Panc1 (cell line): ENCODE measurements at places on chromosomes 5 and 9.

DNA sequence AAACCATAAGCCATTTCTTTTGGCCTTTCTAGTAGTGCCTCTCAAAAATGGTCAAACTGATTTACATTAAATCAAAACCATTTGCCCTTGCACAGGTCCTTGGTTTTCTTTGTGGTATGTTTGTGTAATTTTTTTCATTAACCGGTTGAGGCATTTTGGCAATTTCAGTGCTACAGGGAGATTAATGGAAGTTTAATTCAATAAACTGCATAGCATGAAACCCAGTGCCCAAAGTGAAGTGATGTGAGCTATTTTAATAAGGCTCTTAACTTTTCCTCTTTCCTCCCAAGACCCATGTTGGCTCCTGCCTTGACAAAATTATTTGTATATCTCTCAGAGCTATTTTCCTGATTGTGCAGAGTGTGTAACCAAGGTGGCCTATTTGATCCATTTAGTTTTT lies 326.2 kb upstream of the SEMA6A start:
- no peak for DNase-seq

DNA sequence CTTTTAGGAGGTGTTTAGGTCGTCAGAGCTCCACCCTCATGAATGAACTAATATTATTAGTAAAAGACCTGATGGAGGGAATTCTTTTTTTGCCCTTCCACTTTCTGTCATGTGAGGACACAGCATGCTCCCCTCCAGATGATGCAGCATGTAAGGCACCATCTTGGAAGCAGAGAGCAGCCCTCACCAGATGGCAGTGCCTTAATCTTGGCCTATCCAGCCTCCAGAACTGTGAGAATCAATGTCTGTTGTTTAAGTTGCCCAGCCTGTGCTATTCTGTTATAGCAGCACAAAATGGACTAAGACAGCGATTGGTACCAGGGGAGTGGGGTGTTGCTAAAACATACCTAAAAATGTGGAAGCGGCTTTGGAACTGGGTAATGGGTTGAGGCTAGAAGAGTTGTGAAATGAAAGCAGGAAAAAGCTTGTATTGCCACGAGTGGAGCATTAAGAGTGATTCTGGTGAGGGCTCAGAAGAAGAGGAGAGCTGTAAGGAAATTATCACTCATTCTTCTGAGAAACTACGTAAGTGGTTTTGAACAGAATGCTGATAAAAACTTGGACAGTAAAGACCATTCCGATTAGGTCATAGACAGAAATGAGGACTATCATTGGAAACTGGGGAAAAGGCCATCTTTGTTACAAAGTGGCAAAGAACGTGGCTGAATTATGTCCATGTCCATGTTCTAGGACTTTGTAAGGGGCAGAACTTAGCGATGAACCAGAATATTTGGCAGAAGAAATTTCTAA lies 28.6 kb downstream of the PTPDC1 start:
- no peak for DNase-seq

GRCh38 chr9:114852050-114852594 lies 46.3 kb upstream of the TNFSF15 start:
- DNase-seq, result no peak

GRCh38 chr5:35004200-35004599 lies 43.5 kb downstream of the AGXT2 start:
- DNase-seq, result no peak

GRCh38 chr9:109251080-109251775 lies 69.6 kb downstream of the EPB41L4B start:
- peak; percentile 77 for DNase-seq

DNA sequence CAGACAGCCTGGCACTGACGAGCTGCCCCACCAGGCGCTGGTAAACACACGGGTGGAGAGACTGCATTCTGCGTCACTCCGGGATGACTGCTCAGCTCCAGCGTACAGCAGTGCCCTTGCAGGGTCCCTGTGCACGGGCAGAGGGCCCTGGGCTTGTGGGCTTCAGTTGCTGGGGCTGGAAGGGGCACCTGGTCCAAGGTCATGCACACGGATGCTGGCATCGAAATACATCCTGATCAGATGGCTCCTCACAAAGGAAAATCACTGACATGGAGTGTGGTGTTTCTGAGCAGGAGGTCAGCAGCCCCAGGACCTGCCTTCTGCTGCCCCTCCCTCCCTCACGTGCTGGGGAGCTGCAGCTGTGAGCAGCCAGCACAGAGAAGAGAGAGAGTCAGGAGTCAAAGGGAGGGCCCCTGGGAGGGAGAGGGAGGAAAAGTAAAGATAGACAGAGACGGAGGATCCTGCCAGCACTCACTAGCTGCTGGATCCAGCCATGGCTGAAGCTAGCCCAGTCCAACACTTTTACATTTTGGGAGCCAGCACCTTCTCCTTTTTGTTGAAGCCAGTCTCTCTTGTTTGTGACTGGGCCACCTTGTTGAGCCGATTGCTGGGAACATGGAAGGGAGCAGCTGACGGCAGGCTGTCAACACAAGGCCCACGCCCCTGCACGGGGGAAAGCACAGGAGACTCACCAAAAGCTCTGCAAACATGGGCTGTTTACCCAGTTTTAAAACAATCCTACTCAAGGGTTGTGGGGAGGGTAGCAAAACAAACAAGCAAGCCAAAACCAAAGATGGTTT lies 166.5 kb upstream of the PHYKPL start:
- DNase-seq, result no peak

DNA sequence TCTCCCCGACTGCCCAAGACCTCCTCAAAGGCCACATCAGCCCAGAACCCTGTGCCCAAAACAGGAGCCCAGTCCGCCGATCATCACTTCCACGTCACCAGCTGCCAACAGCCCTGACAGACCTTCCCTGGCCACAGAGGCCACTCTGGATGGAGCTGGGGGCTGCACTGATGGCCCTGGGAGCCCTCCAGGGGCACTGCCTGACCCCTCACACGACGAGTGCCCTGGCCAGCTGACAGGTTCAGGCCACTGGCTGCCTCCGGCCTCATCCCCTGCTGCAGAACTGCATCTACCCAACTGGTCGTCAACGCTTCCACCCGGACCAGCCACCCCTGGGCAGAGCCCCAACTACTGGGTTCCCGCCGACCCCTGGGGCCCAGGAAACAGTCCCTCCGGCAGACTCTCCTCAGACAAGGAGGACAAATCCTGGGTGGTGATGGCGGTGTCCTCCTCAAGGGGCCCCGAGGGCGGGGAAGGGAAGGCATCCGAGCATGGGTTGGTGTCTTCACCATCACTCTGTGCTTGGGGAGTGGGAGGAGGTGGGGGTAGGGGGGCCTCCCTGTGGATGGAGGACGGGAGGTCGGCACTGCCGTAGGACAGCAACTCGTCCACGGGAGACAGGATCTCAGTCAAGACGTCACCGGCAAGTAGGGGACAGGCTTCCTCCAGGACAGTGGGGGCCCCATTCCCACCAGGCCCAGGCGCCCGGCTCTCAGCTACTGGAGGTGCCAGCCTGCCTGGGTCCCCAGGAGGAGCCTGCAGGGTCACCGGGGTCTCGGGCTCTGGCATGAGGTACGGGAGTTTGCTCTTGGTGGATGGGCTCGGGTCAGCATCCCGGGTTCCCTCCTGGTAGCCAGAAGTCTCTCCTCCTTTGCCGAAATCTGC lies 7.9 kb upstream of the QSOX2 start:
- no peak for DNase-seq

DNA sequence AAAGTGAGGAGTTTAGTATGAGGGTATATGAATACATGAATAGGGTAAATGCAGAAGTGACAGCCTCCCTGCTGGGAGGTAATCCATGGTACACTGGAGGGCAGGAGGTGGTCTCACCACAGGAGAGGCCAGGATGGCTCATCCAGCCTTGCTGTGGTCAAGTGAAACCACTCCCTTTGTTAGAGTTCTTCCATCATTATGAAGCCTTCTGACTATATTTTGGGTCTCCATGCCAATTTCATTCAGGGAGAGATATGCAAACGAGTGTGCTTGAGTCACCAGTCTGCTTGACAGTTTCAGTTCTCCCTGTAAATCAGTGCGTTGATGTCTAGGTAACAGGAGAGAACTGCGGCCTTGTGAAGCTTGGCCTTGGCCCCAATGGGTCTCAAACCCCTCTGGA lies 16.4 kb downstream of the PPP3R2 start:
- DNase-seq, result no peak

DNA sequence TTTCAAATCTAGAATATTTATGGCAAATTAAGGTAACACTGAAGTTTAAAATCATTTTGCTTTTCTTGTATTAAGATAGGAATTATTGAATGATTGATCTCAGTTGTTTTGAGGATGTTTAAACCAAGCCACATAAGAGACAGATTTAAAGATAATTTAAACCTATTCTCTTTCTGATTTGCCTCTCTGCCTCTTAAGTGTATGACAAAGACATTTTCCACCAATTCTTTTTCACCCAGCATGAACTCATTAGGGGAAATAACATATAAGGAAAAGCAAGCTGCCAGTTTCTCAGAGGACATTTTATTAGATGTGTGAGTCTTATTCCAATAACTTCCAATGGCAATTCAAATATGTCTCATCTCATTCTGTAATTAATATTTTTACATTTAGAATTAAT lies 568.3 kb upstream of the MEF2C start:
- DNase-seq, result no peak
